ENCODE measurements at places on chromosomes 16 and 17.

DNA sequence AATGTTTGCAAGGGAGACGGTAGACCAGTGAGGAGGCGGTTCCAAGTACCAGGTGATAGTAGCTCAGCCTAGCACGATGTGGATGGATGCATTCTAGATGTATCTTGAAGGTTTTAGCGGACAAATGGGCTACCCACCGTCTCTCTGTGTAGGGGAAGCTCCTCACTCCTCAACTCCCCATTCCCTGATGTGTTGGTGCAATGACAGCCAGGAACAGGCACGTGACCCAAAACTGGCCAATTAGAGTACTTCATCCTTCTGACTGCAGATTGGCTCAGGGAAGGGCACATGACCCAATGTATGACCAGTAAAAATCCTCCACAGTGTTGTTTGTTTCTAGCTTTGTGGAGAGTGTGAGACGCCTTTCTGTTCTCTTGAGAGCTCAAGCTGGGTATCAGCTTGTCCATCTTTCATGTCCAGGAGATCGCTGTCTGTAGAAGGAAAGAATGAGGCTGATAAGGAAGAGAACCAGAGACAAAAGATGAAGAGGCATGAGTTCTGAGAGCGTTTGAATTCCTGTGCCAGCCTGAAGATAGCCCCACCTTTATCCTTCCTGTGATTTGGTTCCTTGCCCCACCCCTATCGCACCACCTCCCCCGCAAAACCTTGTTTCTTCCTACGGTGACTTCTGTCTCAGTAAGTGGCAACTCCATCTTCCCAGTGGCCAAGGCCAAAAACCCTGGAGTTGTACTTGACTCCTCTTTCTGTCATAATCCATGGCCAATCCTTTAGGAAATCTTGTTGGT, 2.3 kb upstream of the BORCS6 start:
- no peak for DNase-seq

DNA sequence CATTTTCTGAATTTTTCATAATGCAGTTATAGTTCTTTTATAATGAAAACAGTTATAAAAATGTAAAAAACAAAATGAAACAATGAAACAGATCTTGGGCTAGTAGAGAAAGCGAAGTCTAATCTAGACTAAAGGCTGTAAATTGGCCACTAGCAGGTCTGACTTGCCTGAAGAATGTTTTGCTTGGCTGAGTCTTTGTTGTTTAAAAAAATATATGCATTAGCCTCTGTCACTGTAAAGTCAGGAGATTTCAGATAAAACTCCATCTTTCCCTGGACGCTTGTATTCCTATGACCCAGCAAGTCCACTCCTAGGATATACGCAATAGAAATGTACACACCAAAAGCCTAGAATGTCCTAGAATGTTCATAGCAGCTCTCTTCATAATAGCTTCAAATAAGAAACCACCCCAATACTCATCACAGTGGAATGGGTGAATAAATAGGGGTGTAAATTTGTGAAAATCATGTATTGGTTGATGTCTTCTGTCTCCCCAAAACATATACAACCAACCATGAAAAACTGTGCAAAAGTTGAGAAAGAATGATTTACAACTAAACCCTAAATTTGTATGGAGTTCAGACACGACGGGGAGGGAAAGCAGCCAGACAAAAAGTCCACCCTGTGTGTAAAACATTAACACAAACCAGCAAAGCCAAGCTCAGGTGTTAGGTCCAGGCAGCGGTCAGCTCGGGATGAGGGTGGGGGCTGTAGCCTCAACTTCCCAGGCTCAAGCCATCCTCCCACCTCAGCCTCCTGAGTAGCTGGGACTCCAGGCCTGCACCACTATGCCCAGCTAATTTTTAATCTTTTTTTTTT, 37.7 kb upstream of the MEAK7 start:
- DNase-seq = no peak

- DNase-seq = no peak
Measured at GRCh38 chr17:59186850-59187249, 23.0 kb upstream of the SMG8 start.

DNA sequence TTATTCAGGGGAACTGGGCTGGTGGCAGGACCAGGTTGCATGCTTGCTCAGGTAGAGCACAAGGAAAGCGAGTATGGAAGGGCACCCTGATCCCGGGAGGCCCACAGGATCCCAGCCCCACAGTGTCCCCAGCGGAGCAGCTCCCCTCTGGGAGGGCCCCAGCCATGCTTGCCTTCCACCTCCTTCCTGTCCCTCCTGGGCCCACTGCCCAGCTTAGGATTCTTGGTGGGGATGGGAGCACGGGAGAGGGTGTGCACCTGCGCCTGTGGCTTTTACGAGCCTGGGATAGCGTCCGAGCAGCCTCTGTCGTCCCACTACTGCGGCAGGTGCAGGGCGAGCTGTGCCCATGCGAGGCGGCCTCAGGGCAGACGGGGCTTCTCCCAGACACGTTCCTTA, 114.5 kb downstream of the BANP start:
- DNase-seq = no peak

- no peak for DNase-seq
Measured at GRCh38 chr17:19292377-19292711, 55.2 kb downstream of the EPN2 start.

GRCh38 chr17:79997011-79997660, 38.5 kb downstream of the TBC1D16 start:
- DNase-seq = no peak

DNA sequence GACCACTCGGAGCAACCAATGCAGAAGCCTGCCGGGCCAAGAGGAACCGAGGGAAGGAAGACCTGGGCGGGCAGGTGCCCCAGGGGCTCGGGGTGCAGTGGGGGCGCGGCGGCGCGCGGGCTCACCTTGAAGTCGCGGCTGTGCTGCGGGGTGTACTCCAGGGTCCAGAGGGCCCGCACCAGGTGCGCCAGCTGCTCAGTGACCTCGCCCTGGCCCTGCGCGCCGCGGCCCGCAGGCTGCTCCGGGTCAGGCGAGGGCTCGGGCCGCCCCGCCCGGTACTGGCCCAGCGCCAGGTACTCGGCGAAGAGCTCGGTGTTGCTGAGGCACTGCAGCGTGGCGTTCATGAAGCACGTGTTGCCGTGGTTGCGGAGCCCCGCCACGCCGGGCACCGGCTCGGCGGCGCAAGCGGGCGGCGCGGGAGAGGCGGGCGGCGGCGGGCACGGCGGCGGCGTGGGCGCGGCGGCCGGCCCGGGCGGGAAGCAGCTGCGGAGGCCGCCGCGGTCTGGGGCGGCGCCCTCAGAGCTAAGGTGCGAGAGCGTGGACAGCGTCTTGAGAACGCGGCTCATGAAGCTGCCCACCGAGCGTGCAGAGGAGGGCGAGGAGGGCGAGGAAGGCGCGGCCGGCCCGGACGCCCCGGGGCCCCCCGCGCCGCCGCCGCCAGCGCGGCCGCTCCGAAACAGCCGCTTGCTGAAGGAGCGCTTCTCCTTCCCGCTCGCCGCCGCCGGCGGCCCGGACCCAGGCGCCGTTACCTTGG, 562 bp downstream of the USP31 start:
- peak; percentile 50 for DNase-seq

DNA sequence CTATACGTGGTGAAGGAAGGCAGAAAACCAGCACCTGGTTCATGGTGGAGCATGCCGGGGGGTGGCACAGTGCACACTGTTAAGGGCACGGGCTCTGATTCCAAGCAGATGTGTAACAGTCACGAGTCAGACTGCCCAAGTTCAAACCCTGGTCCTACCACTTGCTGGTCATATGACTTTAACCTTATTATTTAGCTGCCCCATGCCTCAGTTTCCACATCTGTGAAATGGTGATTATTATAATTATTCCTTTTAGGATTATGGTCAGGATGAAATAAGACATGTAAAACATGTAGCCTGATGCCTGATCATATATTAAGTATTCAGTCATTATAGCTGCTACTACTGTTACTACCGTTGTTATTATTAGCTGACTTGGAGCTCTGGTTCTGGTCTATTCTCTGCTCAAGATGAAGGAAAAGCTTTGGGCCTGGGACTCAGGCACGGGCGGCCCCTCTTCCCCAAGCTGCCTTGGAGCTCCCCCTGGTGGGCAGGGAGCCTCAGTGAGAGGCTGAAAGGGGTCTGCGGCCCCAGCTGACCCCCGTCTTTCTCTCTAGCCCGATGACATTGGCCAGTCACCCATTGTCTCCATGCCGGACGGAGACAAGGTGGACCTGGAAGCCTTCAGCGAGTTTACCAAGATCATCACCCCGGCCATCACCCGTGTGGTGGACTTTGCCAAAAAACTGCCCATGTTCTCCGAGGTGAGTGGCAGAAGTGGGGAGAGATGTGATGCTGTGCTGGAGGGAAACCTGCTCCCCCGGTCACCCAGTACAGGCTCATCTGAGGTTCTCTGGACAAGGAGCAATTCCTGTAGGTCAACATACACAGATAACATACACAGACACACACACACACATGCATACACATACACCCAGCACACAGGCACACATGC, 14.0 kb downstream of the NR1D1 start:
- DNase-seq = peak; percentile 62

- no peak for DNase-seq
Measured at GRCh38 chr17:39738983-39739884, 1.5 kb downstream of the GRB7 start.

DNA sequence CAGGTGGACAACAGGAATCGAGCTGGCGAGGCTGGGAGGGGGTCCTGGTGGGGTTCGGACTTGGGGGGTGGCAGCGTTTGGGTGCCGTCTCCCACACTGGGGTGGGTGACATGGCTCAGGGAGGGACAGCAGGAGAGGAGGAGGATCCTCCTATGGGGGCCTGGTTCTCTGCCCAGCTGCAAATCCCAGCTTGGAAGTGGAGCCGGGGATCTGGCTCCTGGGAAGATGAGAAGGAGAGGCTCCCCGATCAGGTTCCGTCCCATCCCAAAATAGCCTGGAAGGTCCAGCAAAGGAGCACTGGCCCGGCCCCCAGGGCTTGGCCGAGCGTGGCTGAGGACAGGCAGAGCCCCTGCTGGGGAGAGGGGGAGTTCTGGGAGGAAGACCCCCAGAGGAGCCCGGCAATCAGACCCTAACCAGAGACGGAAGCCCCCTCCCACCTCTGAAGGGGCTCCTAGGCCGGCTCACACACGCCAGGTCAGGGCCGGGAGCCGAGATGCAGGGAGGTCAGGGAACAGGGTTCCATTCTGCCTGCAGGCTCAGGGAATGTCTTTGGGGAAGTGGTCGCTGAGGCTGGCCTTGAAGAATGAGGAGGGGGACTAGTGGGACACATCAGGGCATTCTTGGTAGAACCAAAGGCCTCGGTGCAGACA, 143.7 kb downstream of the ENGASE start:
- no peak for DNase-seq

GRCh38 chr17:69401251-69401650, 13.2 kb upstream of the MAP2K6 start:
- no peak for DNase-seq

- peak; percentile 74 for DNase-seq
Measured at GRCh38 chr17:1779571-1780131, 17.8 kb downstream of the SERPINF1 start.

- DNase-seq = no peak
Measured at GRCh38 chr16:51440131-51440889, 289.2 kb upstream of the SALL1 start.

DNA sequence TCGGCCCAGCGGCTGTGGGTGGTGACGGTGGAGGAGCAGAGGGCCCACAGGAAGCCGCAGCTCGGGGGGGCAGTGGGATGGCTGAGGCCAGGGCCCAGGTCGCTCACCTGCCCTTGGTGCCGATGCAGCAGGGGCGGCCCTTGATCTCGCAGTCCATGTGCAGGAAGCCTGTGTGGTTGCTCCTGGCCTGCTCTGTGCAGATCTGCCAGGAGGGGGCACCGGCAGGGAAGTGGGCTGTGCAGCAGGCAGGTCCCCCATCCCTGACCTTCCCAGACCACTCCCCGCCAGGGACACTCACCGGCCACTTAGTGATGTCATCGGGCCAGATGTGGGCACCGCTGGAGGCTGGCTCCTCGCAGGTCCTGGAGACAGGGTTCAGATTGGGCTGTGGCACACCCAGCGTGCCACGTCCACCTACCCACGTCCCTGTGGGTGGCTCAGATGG, 6.2 kb downstream of the AANAT start:
- no peak for DNase-seq

- peak; percentile 80 for DNase-seq
Measured at GRCh38 chr17:58232707-58233156, 5.7 kb upstream of the LPO start.

DNA sequence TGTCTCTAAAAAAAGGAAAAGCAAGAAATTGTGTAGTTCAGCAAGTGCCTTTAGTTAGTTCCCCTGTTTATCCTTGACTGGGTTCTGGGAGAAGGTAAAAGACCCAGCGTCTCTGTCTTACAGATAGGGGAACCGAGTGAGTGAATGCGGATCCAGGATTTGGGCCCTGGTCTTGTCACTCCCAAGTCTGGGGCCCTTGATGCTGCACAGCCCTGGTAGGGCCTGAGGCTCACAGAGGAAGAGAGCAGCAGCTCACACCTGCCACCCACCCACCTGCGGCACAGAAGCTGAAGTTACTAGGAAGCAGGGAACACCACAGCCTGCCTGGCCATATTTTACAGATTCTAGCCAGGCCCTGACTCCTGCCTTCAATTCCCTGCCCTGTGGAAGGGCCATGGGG, 22.2 kb downstream of the LASP1 start:
- no peak for DNase-seq

GRCh38 chr16:9053006-9053601, 38.3 kb upstream of the HAPSTR1 start:
- DNase-seq = peak; percentile 66

DNA sequence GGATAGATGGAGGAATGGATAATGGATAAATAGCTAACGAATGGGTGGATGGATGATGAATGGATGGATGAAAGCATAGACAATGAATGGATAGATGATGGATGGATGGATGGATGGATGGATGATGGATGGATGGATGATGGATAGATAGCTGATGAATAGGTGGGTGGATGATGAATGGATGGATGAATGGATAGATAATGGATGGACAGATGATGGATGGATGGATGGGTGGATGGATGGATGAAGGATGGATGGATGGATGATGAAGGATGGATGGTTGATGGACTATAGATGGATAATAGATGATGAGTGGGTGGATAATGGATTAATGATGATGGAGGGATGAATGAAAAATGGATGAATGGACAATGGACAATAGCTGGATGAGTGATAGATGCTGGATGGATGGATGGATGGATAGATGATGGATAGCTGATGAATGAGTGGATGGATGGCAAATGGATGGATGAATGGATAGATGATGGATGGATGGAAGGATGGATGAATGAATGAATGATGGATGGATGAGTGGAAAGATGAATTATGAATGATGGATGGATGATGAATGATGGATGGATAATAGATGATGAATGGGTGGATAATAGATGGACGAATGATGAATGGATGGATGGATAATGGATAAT, 239.8 kb downstream of the KATNIP start:
- no peak for DNase-seq

GRCh38 chr16:73252446-73252845, 204.5 kb upstream of the ZFHX3 start:
- no peak for DNase-seq

- DNase-seq = no peak
Measured at GRCh38 chr17:75326226-75326848, 37.1 kb upstream of the SLC25A19 start.

All from urothelium cell line (cell line).